MCF 10A (cell line): ENCODE measurements at places on chromosomes 7 and 10. TPM values are rescaled to one million over a fixed set of nuclear protein-coding genes. Genes with fewer than 3 reads are reported as not detected.
A peak's percentile ranks its signal among the peaks of the same experiment; 100 is the strongest.

Gene CDK1
- 37.4 and 48.8 TPM in 2 replicates for total RNA-seq

DNA sequence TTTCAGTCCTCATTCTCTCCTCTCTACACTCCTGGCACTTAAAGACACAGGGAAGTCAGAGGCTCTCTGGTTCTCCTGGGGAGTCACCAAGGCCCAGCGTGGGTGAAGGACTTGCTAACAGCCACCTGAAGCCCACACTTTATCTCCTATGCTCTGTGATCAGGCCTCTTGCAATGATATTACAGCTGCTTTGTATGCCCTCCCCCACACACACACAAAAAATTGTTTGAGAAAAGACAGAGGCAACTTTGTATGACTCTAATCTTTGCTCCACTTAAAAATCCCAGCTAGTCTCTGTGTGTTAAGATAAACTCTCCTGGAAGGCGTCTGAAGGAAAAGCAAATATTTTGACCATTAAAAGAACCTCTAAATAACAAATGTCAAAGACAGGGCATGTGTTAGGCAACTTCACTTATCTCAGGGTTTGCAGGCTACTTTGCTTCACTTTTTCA, 507.2 kb downstream of the TNS3 start:
- no peak for DNase-seq
- no peaks in the 10 kb centered on the region for H3K36me3 ChIP-seq
- no peaks in the 10 kb centered on the region for H3K4me1 ChIP-seq

DNA sequence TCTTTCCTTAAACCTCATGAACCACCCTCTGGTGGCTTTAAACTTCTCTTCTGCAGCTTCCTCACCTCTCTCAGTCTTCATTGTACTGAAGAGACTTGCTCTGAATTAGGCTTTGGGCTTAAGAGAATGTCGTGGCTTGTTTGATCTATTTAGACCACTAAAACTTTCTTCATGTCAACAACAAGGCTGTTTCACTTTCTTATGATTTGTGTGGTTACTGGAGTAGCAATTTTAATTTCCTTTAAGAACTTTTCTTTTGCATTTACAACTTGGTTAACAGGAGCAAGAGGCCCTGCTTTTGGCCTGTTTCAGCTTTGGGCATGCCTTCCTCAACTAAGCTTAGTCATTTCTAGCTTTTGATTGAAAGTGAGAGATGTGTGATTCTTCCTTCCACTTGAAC, 38.1 kb upstream of the CDHR3 start:
- no peak for DNase-seq
- H3K27me3 ChIP-seq, result no peaks in the 10 kb centered on the region
- no peak overlapping the region for H3K27ac ChIP-seq

Gene VAX1
- not detected in 2 replicates for total RNA-seq

Gene MYO3A
- not detected in 2 replicates for total RNA-seq

Gene ACHE
- total RNA-seq, result 0.30 and 0.37 TPM in 2 replicates

GRCh38 chr10:29239569-29240472, 49.0 kb upstream of the LYZL1 start:
- no peaks in the 10 kb centered on the region for H3K36me3 ChIP-seq
- H3K4me3 ChIP-seq, result no peak overlapping the region
- no peak overlapping the region for H3K27ac ChIP-seq
- H3K4me1 ChIP-seq, result no peaks in the 10 kb centered on the region
- H3K27me3 ChIP-seq, result peaks cover 58% of the 10 kb centered on the region

- DNase-seq, result no peak
- peaks cover 52% of the 10 kb centered on the region for H3K36me3 ChIP-seq
- H3K27ac ChIP-seq, result no peak overlapping the region
- H3K4me1 ChIP-seq, result peaks cover 18% of the 10 kb centered on the region
- no peaks in the 10 kb centered on the region for H3K27me3 ChIP-seq
Observed at GRCh38 chr7:127940381-127941160, 90.7 kb downstream of the LRRC4 start.

Gene TAX1BP1
- total RNA-seq, result 95.0 and 95.9 TPM in 2 replicates

Gene CLRN3
- not detected in 2 replicates for total RNA-seq

GRCh38 chr7:47882635-47883034, 65.6 kb downstream of the PKD1L1 start:
- H3K27me3 ChIP-seq, result peaks cover 9% of the 10 kb centered on the region
- H3K4me3 ChIP-seq, result no peak overlapping the region
- no peaks in the 10 kb centered on the region for H3K36me3 ChIP-seq
- no peaks in the 10 kb centered on the region for H3K4me1 ChIP-seq
- DNase-seq, result no peak
- H3K27ac ChIP-seq, result no peak overlapping the region

- H3K36me3 ChIP-seq, result no peaks in the 10 kb centered on the region
- no peak for DNase-seq
- H3K27me3 ChIP-seq, result no peaks in the 10 kb centered on the region
- H3K27ac ChIP-seq, result no peak overlapping the region
- no peaks in the 10 kb centered on the region for H3K4me1 ChIP-seq
- H3K4me3 ChIP-seq, result no peak overlapping the region
Observed at GRCh38 chr7:158073845-158074840, 513.5 kb downstream of the PTPRN2 start.

Gene CTAGE15
- 2.8 and 4.2 TPM in 2 replicates for total RNA-seq

DNA sequence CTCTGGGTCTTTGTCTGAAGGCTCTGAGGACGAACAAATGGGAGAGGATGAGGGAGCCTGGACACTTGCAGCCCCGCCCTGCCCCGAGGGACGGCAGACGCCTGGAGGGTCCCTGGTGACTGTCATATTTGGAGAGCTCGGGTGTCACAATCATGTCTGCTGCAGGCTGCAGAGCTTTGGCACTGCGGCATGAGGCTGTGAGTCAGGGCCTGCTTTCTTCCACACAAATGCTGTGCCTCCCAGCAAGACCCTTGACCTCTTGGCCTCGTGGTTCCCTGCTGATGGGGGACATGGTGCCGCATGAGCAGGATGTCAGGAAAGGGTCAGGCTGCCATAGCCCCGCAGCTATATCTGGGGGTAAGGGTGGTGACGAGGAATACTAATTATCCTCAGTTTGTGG, 64.9 kb upstream of the PPIF start:
- no peak overlapping the region for H3K4me3 ChIP-seq
- no peaks in the 10 kb centered on the region for H3K4me1 ChIP-seq
- peaks cover 43% of the 10 kb centered on the region for H3K36me3 ChIP-seq
- no peaks in the 10 kb centered on the region for H3K27me3 ChIP-seq
- DNase-seq, result no peak
- H3K27ac ChIP-seq, result no peak overlapping the region

Gene LEP
- not detected in 2 replicates for total RNA-seq

DNA sequence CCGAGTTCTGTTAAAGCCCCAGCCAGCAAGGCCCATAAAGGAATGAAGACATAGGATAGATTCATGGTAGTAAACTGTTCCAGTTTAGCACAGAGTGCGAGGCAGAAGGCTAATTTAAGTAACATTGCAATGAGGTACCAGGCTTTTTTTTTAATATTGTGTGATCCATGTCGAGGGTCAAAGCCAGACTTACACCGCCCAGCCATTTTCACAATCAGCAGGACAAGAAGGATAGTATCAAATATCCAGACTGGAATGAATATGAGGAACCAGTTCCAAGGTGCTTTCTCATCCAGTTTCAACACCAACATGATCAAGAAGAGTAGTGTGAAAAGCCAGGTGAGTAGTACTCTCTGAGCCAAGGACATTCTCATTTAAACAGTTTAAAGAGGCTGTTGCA, 4.2 kb downstream of the TMEM60 start:
- H3K27ac ChIP-seq, result peak overlapping the region; percentile 18
- H3K4me3 ChIP-seq, result no peak overlapping the region
- H3K36me3 ChIP-seq, result peaks cover 22% of the 10 kb centered on the region
- DNase-seq, result no peak

Gene COL17A1
- total RNA-seq, result 514 and 563 TPM in 2 replicates

DNA sequence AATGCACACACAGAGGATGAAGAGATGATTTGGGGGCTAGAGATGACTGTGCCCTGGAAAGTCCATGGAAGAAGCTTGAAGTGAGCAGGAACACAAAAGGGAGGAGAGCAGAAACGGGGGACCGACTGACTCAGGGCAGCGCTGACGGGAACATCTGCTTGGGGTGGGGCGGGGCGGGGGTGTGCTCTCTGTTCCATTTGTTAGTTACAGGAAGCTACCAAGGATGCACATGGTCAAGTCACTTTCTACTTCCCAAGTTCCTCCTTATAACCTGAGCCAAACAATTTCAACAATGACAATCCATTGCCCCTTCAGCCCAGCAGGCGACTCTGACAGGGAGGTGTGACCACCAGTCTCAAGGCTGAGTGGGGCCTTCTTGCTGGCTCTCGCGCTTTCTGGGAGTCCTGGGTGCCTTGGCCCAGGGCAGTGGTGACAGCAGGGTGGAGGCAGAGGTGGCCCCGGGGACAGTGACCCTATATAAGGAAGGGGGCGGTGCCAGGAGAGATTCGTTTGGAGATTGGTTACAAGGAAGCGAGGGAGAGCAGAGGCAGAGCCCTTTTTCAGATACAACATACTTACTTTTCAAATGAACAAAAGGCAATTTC, 39.6 kb downstream of the CLEC2L start:
- no peak overlapping the region for H3K4me3 ChIP-seq
- H3K36me3 ChIP-seq, result peaks cover 41% of the 10 kb centered on the region
- no peaks in the 10 kb centered on the region for H3K27me3 ChIP-seq
- no peak for DNase-seq
- H3K4me1 ChIP-seq, result no peaks in the 10 kb centered on the region

Gene MYL10
- total RNA-seq, result not detected in 2 replicates

DNA sequence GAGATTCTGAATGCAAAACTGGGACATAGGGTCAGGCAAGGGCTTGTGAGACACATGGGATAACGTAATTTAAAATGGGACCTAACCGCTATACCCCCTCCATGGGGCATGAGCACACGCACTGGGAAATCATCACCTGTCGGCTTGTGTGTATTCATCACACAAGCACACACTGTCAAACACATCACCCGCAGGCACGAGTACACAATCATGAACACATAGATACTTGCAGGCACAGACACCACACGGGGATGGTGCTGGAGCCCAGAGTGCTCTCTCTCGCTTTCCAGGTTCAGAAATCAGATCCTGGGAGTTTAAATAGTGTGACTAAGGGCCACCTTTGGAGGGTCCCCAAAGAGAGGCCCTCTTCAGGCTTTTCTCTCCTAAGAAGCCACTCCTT, 19.6 kb upstream of the TLX1 start:
- no peak overlapping the region for H3K27ac ChIP-seq
- H3K27me3 ChIP-seq, result peaks cover 24% of the 10 kb centered on the region
- H3K4me3 ChIP-seq, result no peak overlapping the region
- no peaks in the 10 kb centered on the region for H3K4me1 ChIP-seq
- DNase-seq, result no peak

GRCh38 chr7:46930366-46930765, 651.5 kb downstream of the TNS3 start:
- H3K27ac ChIP-seq, result peak overlapping the region; percentile 29
- H3K4me1 ChIP-seq, result peaks cover 46% of the 10 kb centered on the region
- H3K36me3 ChIP-seq, result peaks cover 5% of the 10 kb centered on the region
- H3K27me3 ChIP-seq, result no peaks in the 10 kb centered on the region

GRCh38 chr10:116620423-116621400, at the start of gene PNLIPRP2:
Gene PNLIPRP2 (plus strand): TSS chr10:116620953.
- DNase-seq, result no peak
- H3K27ac ChIP-seq, result no peak within 1 kb of the TSS
- peaks cover 16% of the 10 kb centered on the region for H3K27me3 ChIP-seq
- H3K36me3 ChIP-seq, result no peaks in the 10 kb centered on the region
- no peaks in the 10 kb centered on the region for H3K4me1 ChIP-seq

GRCh38 chr7:101432316-101432715, 69.6 kb downstream of the COL26A1 start:
- no peak overlapping the region for H3K4me3 ChIP-seq
- H3K36me3 ChIP-seq, result peaks cover 5% of the 10 kb centered on the region
- no peak overlapping the region for H3K27ac ChIP-seq
- peaks cover 65% of the 10 kb centered on the region for H3K27me3 ChIP-seq
- no peaks in the 10 kb centered on the region for H3K4me1 ChIP-seq
- no peak for DNase-seq
